Liver (tissue), 10 donors: ENCODE measurements at places on chromosomes 1 and 21.

- peak overlapping the region; percentile 83 for H3K27ac ChIP-seq
- H3K36me3 ChIP-seq: peaks cover 14% of the 10 kb centered on the region
- peaks cover 13% of the 10 kb centered on the region for H3K4me1 ChIP-seq
- H3K27me3 ChIP-seq: no peaks in the 10 kb centered on the region
- H3K4me3 ChIP-seq: peak overlapping the region; percentile 71
- peak; percentile 53 for DNase-seq
These were observed 416 bp upstream of the TNFRSF14 start for GRCh38 chr1:2555634-2556276.

DNA sequence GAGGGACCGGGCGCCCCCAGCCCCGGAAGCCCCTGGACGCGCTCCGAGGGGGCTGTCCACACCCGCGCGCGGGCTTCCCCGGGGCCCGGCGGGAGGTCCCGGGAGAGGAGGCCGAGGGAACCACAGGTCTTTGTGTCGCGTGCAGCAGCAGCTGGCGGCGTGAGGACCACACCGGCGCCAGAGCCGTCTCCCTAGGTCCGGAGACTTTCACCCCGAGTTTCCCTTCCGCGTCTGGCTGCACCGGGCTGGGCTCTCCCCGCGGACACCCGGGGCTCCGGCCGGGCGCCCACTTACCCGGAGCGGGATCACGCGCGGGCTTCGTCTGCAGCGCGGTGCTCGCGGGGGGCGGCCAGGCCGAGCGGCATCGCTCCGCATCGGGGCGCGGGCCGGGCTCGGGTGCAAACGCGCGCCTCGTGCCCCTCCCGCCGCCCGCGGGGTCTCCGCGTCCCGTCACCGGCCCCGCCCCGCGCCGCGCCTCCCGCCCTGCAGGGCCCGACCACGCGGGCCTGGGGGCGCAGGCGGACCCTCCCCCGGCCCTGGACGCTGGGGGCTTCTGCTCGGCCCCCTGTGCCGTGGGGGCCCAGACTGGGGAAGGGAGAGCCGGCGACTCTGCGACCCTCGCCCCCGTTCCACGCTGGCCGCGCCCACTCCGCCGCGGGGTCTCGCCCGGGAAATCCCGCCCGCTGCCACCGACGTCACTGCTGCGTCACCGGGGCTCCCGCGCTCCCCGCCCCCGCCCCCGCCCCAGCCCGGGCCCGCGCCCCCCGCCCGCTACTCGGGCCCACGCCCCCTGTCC, at the start of gene GNG4:
Gene GNG4 (minus strand): TSS at position 417 of the 796 bp plus-strand sequence. CDS start 65,946 bp downstream, outside the sequence.
- H3K27ac ChIP-seq: no peak within 1 kb of the TSS
- peaks cover 13% of the 10 kb centered on the region for H3K4me1 ChIP-seq

DNA sequence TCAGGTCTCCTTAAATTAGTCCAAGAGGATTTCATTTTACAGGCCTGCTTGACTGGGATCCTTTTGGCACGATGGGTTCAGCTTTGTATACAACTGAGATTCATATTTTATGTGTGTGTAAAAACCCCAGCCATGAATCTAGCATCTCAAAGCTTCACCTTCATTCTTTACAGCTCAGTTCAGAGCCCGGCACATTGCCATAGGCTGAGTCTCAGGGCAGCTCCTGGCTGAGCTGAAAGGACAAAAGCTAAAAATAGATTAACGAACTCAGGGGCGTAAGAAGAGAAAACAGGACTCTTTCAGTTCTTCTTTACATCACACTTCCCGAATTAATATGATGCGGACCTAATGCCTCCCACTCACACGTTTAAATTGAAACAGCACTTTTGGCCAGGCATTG, 262.8 kb upstream of the PBX1 start:
- H3K36me3 ChIP-seq: no peaks in the 10 kb centered on the region
- H3K27me3 ChIP-seq: no peaks in the 10 kb centered on the region

GRCh38 chr1:67393240-67393639, 37.0 kb downstream of the SERBP1 start:
- H3K27ac ChIP-seq: no peak overlapping the region
- H3K4me1 ChIP-seq: no peaks in the 10 kb centered on the region
- no peak overlapping the region for H3K4me3 ChIP-seq
- no peaks in the 10 kb centered on the region for H3K27me3 ChIP-seq
- peaks cover 3% of the 10 kb centered on the region for H3K36me3 ChIP-seq

- H3K27me3 ChIP-seq: no peaks in the 10 kb centered on the region
- no peak overlapping the region for H3K4me3 ChIP-seq
- no peak for DNase-seq
These were observed 55.4 kb upstream of the CCDC190 start for GRCh38 chr1:162916407-162916806.

- peaks cover 5% of the 10 kb centered on the region for H3K36me3 ChIP-seq
- H3K27ac ChIP-seq: no peak overlapping the region
- no peaks in the 10 kb centered on the region for H3K4me1 ChIP-seq
- no peaks in the 10 kb centered on the region for H3K27me3 ChIP-seq
These were observed 15.1 kb downstream of the RCSD1 start for GRCh38 chr1:167645140-167645541.

GRCh38 chr1:96545935-96546656, 175.5 kb upstream of the PTBP2 start:
- no peaks in the 10 kb centered on the region for H3K27me3 ChIP-seq
- H3K4me3 ChIP-seq: no peak overlapping the region
- no peaks in the 10 kb centered on the region for H3K36me3 ChIP-seq
- no peak overlapping the region for H3K27ac ChIP-seq

DNA sequence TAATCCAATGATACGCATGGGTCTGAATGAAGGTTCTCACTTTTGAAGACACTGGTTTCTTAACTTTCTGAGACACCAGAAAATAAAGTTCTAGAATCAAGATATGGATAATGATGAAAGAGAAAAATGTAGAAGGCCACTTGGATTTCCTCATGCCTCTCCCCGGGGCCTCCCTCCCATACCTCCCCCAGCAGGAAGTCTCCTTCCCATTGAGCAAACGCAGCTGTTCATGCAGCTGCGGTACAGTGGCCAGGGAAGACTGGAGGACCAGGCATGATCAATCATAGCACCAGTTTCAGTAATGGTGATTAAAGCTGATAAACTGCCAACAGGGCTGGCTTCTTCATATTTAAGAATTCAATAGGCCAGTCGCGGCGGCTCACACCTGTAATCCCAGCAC, 10.9 kb upstream of the UBR4 start:
- H3K36me3 ChIP-seq: peaks cover 68% of the 10 kb centered on the region
- no peak overlapping the region for H3K4me3 ChIP-seq
- no peaks in the 10 kb centered on the region for H3K4me1 ChIP-seq
- no peaks in the 10 kb centered on the region for H3K27me3 ChIP-seq
- DNase-seq: no peak

DNA sequence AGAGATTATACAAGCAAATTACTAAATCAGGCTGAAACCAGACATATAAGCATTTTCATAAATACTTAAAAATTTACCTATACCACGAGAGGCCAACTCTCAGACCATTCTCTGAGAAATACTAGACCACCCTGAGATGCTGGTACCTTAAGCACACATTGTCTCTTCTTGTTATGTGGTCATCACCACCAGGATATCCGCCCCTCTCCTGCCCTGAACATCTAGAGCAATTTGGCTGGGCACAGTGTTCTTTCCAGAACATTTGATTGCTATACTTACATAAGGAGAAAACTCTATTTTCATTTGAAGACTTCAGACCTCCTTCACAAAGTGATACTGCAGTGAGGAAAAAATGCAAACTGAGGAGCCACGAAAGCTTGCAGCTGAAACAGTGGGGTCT, 36.2 kb upstream of the DUSP10 start:
- no peak for DNase-seq
- no peaks in the 10 kb centered on the region for H3K36me3 ChIP-seq
- no peaks in the 10 kb centered on the region for H3K4me1 ChIP-seq
- H3K4me3 ChIP-seq: no peak overlapping the region
- H3K27me3 ChIP-seq: no peaks in the 10 kb centered on the region
- H3K27ac ChIP-seq: no peak overlapping the region

DNA sequence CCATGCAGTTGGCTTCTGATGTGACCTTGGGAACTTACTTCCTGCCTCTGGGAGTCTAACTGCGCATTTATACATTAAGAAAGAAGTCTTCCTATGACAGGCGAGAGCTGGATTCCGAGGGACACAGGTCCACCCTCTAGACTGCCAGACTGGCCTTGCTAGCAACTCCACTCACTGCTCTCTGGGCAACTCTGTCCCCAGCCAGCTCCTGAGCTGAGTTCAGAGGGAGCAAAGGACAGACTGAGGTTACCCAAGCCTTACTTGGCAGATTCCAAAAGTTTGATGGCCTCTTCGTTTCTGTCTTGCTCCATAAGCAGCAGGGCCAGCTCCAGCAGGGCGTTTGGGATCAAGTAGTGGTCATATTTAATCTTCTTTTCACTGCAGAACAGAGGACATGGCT, 41.8 kb downstream of the TTC39A start:
- no peak overlapping the region for H3K27ac ChIP-seq
- H3K4me3 ChIP-seq: no peak overlapping the region
- H3K27me3 ChIP-seq: no peaks in the 10 kb centered on the region

GRCh38 chr1:41856944-41857285, 61.8 kb downstream of the HIVEP3 start:
- no peak overlapping the region for H3K27ac ChIP-seq
- no peaks in the 10 kb centered on the region for H3K36me3 ChIP-seq
- no peak overlapping the region for H3K4me3 ChIP-seq
- no peaks in the 10 kb centered on the region for H3K4me1 ChIP-seq

DNA sequence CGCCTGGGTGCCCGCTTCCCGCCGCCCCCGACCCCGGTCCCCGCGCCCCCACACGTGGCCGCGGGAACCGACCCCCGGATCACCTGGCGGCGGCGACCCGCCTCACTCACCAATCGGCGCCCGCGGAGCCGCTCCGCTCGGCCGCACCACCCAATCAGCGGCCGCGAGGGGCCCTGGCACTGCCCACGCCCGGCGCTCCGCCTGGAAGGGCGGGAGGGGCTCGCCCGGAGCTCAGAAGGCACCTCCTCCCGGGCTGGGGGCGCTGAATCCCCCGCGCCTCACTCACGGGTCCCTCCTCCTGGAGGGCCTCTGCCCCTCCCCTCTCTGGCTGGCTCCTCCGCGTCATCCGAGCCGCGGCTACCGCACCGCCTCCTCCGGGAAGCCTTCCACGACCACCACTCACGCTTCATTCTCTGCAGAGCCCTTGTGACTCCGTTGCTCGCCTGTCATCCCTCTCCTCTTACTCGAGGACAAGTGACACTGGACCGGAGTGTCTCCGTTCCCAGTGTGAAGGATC, 374 bp downstream of the SH2D5 start:
- H3K4me1 ChIP-seq: peaks cover 10% of the 10 kb centered on the region
- H3K27ac ChIP-seq: no peak overlapping the region
- H3K4me3 ChIP-seq: no peak overlapping the region
- no peaks in the 10 kb centered on the region for H3K27me3 ChIP-seq

DNA sequence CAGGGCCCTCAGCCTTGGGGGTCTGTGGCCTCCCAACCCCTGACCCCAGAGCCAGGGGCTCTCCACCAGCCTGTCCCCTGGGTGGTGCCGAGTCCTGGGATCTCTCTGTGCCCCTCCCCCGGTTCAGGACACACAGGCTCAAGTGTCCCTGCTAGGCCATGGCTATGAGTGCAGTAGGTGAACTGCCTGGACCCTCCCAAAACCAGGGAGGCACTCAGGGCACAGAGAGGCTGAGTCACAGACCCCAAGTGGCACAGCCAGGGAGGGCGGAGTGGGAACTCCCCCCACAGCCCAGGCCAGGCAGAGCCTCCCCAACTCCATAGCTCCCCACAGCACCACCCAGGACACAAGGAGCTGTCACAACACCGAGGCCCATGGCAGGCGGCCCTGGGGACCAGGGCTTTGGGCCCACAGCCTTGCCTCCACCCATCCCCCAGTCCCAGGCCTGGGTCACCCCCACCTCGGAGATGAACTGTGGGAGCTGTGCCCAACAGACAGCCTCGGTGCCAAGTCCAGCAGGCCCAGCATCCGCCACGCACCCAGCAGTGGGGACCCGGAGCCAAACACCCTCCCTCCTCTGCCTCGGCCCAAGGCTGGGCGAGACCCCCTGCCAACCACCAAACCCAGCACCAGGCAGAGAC, 3.2 kb downstream of the DVL1 start:
- H3K4me1 ChIP-seq: peaks cover 56% of the 10 kb centered on the region
- H3K27ac ChIP-seq: no peak overlapping the region
- no peak overlapping the region for H3K4me3 ChIP-seq
- H3K27me3 ChIP-seq: no peaks in the 10 kb centered on the region
- H3K36me3 ChIP-seq: no peaks in the 10 kb centered on the region

DNA sequence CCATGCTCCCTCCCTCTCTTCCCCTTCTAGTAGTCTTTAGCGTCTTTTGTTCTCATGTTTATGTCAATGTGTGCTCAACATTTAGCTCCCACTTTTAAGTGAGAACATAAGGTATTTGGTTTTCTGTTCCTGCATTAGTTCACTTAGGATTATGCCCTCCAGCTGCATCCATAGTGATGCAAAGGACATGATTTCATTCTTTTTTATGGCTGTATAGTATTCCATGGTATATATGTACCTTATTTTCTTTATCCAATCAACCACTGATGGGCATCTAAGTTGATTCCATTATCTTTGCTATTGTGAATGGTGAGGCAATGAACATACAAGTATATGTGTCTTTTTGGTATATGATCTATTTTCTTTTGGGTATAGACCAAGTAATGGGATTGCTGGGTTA, 38.3 kb upstream of the PALMD start:
- DNase-seq: no peak
- H3K4me3 ChIP-seq: no peak overlapping the region
- no peaks in the 10 kb centered on the region for H3K27me3 ChIP-seq
- H3K27ac ChIP-seq: no peak overlapping the region
- H3K4me1 ChIP-seq: peaks cover 1% of the 10 kb centered on the region

GRCh38 chr1:206466840-206467649, 3.2 kb upstream of the IKBKE start:
- peaks cover 3% of the 10 kb centered on the region for H3K4me1 ChIP-seq
- H3K27me3 ChIP-seq: no peaks in the 10 kb centered on the region
- H3K36me3 ChIP-seq: no peaks in the 10 kb centered on the region
- H3K27ac ChIP-seq: no peak overlapping the region

- no peaks in the 10 kb centered on the region for H3K27me3 ChIP-seq
- peak overlapping the region; percentile 36 for H3K4me3 ChIP-seq
- no peak for DNase-seq
- peak overlapping the region; percentile 79 for H3K27ac ChIP-seq
- H3K36me3 ChIP-seq: no peaks in the 10 kb centered on the region
These were observed 29.9 kb upstream of the HJV start for GRCh38 chr1:146051452-146051851.

- no peak overlapping the region for H3K4me3 ChIP-seq
- H3K27me3 ChIP-seq: no peaks in the 10 kb centered on the region
- H3K27ac ChIP-seq: no peak overlapping the region
- H3K36me3 ChIP-seq: no peaks in the 10 kb centered on the region
- no peak for DNase-seq
- no peaks in the 10 kb centered on the region for H3K4me1 ChIP-seq
These were observed 65.0 kb downstream of the ZSWIM5 start for GRCh38 chr1:45141247-45142003.
